ENCODE measurements at places on chromosomes 2 and 18.

DNA sequence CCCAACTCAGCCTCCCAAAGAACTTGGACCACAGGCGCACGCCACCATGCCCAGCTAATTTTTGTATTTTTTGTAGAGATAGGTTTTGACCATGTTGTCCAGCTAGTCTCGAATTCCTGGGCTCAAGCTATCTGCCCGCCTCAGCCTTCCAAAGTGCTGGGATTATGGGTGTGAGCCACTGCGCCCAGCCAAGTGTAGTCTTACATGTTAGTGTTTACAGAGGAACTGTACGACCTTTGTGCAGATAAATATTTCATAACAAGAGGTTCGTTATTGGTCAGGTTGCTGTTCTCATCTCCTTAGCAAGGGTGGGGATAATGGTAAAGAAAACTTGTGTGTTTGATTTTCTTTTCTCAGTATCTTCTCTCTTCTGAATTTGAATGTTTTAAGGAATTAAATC lies 46.5 kb downstream of the RALBP1 start:
- no peak for DNase-seq

DNA sequence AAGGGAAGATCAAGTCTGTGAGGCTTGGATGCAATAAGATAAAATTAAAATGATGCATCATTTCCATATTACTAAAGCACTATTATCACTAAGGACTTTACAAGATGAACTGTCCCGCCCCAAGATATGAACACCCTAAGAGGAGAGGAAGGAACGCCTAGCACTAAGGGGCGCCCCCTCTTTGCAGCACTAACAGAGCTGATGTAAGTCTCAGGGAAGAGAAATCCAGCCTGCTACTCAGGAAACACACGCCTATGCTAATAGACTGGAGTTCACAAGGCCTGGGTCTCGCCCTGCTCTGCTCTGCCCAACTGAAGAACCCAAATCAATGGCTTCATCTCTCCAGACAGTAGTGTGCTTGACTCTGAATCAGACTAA lies 6.1 kb downstream of the INO80C start:
- no peak for DNase-seq

DNA sequence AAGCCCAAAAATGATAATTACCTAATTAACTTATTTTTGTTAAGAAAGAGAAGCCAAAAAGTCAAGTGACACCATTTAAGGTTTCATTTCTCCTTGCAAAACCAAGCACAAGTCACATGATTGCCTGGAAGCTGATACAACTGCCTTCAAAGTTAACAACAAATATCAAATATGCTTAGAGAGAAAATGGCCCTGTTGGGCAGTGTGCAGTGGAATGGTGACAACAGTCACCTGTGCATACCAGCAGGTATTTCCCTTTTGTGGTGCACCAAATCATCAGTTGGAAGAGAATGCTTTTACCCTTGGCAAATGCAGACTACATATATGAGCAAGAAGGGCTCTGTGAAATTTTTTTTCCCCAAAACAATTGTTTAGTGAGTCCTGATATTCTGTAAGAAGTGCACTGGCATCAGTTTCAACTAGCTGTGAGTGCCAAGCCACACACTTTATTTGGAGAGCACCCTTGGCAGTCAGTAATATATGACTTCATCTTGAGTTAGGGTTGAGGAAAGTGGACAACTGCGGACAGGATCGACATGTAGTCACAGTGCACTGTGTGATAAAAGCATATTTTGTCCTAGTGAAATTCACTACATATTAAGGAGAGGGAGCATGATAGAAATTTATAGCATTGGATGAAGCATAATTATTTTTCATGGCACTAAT lies 74.9 kb upstream of the DOCK10 start:
- DNase-seq = no peak

DNA sequence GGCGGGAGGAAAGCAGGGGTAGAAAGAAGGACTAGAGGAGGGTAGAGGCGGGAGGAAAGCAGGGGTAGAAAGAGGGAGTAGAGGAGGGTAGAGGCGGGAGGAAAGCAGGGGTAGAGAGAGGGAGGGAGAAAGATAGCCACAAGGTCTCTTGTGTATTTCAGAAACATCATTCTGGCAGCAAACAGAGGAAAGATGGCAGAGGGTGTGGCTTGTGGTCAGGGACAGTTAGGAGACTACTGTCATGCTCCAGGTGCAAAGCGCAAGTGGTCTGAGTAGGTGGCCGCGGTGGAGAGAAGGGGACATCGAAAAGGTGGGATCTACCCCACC lies 82.4 kb upstream of the TAF1B start:
- DNase-seq = no peak

- DNase-seq = no peak
Measured at GRCh38 chr2:46978723-46979122, 63.1 kb upstream of the MCFD2 start.

DNA sequence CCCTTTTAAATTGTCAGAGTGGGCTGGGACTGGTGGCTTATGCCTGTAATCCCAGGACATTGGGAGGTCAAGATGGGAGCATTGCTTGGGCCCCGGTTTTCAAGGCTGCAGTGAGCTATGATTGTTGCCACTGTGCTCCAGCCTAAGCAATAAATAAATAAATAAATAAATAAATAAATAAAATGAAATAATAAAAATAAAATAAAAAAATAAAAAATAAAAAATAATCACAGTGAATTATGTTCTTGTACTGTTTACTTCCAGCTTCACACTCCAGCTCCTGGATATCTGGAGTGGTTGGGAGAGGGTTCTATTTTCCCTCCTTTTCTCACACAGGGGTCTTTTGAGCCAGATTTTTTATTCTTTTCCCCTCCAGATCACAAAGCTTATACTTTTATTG lies 26.2 kb upstream of the PNPT1 start:
- DNase-seq = no peak

DNA sequence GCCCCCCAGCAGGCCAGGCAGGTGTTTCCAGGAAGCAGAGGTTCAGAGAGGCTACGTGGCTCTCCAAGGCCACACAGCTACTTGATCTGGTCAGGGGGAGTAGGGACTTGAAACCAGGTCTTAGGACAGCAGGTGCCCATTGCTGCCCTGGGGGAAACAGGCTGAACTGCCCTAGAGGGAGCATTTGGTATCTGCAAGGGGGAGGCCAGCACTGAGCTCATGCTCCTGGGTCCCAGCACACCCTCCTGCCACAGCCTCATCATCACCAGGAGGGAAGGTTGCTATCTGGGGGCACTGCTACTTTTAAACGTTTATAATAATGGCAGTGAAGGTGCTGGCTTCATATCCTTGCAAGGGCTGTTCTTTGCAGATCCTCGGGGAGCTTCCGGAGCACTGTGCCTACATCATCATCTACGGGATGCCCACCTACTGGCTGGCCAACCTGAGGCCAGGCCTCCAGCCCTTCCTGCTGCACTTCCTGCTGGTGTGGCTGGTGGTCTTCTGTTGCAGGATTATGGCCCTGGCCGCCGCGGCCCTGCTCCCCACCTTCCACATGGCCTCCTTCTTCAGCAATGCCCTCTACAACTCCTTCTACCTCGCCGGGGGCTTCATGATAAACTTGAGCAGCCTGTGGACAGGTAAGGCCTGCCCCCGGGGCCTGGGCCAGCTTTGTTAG lies 36.1 kb downstream of the ABCG8 start:
- DNase-seq = no peak
